H4 (cell line): ENCODE measurements at places on chromosomes 6 and 20. TPM values are rescaled to one million over a fixed set of nuclear protein-coding genes. Genes with fewer than 3 reads are reported as not detected.

Gene FAM209A
- not detected in 2 replicates for total RNA-seq

- peak; percentile 62 for DNase-seq
Observed at GRCh38 chr6:64732888-64733287, 974.1 kb downstream of the EYS start.

DNA sequence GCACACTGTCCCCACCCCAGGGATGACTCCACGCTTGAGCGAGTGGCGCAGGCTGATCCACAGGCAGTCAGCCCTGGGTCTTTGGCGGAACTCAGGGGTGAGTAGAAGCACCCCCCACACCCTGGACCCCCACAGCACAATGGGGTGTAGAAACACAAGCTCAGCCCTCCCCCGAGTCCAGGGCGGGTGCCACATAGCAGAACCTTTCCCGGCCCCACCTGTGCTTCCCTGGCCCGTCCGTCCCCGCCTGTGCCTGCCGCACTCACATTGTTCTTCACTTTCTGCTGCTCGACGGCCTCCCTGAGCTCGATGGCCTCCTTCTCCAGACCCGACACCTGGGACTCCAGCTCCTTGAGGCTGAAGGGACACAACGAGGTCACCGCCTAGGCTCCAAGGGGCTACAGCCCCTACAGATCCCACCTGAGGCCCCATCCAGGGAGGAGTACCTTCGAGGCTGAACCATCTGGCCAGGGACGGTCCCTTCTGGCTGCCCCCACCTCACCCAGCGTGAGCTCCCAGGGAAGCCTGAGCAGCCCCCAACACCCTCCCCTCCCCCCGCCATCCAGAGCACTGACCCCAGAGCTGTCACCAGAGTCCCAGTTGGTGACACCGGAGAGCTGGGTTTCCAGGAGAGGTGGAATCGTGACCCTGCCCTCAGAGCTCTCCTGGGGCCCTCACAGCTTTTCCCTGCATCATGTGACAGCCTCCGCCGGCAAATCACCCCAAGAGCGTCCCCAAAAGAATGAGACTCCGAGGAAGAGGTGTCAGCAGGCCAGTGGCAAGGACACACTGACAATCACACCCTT, 55.6 kb downstream of the DSTN start:
- no peak for DNase-seq

DNA sequence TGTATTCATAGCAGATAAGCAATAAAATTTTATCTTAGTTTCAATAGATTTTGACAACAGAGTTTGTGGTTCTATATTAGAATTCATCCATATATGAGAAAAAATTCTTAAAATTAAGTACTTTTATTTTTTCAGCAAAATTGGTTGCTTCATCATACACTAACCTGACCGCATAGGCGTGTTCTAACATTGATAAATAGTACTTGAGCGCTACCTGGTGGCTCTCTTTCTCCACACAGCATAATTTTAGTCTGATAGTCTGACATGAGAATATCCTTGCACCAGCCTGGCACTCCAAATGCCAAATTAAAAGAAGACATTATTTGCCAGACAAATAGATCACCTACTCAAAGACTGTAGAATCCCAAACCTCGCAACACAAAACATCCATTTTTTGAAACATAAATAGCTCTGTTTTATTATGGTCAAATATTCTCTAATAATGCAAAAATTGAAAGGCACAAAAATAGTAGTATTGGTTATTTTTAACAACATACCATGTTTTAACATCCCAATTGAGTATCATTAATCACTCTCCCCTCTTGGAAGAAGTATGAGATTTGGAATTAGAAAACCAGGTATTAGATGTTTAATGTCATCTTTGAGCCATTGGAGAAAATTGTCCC, 33.0 kb upstream of the FILIP1 start:
- DNase-seq, result peak; percentile 72

- DNase-seq, result no peak
Observed at GRCh38 chr6:19169366-19169765, 667.8 kb upstream of the ID4 start.

Gene GTSF1L
- total RNA-seq, result not detected in 2 replicates

GRCh38 chr20:40565001-40565681, 123.9 kb downstream of the MAFB start:
- DNase-seq, result peak; percentile 75

DNA sequence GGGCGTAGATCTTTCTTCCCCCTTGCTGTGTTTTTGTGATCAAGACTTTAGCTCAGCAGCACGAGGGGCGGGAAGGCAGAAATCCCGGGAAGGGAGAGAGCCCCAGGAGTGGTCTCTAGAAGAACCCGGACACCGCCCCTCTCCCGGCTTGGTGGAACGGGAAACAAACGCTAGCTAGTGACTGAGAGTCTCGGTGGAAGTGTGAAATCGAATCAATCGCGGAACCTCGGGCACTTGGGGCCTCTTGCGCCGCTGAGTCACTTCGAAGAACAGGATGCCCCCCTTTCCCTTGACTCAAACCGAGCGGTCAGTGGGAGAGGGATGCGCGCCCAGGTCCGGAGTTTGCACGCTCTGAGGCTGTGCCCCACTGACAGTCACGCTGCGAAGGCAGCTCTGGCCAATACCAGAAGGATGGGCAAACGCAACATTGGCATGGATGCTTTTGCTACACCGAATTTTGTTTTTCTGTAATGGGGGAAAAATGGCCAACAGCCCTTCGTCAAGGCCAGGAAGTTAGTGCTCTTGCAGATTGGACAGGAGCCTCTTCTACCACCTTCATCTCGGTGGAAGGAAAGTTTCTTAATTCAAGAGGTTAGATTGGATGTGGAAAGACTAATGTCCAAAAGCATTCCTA, 1.6 kb upstream of the OLIG3 start:
- DNase-seq, result no peak

- DNase-seq, result no peak
Observed at GRCh38 chr20:11205769-11206362, 532.1 kb upstream of the JAG1 start.

DNA sequence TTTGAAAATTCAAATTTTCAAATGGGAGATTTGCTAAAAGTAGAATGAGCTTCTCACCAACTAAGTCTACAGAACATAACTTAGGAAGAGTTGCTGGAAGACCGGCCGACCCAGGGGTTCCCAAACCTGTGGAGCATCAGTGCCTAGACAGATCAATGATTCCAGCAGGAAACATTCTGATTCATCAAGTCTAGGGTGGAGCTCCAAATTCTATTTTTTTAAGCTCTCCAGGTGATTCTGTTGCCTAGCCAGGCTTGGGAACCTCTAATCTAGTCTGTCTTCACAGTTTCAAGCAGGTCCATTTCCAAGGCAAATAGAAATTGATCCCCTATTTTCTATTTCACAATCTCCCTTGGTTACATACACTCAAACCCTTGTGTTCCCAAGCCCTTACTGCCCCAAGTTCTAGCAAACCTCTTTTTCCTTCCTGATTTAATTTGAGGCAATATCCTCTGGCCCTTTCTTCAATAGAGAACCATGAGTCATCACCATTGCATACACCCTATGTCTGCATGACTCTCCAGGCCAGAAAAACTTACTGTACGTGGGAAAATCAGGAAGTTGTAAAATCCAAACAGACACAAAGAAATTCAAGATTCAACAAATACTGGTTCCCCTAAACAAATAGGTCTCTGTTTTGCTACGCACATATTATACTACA, 8.9 kb downstream of the ATXN1 start:
- DNase-seq, result peak; percentile 91

DNA sequence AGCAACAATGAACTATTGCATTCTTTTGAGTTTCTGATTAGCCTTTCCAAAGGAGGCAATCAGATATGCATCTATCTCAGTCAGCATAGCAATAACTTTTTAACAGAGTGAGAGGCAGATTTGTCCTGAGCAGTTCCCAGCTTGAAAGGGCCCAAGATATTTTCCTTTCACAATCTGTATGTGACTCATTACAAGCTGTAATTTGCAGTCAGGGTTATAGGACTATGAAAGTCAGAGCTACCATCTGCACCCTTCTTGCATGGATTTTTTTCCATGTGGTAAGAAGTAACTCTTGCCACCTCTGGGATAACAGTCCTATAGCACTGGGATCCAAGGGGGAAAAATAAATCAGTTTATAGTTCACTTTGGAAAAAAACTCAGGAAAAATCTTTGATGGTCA, 318.2 kb upstream of the RGS17 start:
- no peak for DNase-seq

DNA sequence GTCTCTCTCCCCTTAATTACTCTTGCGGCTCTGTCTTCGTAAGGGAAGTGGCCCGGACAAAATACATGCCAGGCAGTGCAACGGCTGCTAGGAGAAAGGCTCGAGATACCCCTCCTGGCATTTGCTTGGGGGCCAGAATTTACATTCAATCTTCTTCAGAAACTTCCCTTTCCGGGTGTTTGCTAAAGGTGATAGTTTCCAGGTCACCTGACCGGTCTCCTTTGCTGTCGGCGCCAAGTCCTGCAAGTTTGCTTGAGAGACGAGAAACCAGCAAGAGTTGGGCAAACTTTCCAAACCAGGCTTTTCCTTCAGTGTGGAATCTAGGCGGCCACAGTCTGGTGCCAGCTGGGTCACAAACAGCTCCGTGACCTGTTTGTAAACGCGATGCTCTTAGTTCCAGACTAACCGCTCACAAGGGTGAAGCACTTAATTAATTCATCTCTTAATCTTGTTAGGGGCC, 563 bp upstream of the SRSF3 start:
- peak; percentile 49 for DNase-seq

GRCh38 chr6:32785781-32786533, 22.6 kb upstream of the HLA-DQB2 start:
- peak; percentile 78 for DNase-seq

- DNase-seq, result no peak
Observed at GRCh38 chr6:118546880-118547218, 1.2 kb upstream of the PLN start.

DNA sequence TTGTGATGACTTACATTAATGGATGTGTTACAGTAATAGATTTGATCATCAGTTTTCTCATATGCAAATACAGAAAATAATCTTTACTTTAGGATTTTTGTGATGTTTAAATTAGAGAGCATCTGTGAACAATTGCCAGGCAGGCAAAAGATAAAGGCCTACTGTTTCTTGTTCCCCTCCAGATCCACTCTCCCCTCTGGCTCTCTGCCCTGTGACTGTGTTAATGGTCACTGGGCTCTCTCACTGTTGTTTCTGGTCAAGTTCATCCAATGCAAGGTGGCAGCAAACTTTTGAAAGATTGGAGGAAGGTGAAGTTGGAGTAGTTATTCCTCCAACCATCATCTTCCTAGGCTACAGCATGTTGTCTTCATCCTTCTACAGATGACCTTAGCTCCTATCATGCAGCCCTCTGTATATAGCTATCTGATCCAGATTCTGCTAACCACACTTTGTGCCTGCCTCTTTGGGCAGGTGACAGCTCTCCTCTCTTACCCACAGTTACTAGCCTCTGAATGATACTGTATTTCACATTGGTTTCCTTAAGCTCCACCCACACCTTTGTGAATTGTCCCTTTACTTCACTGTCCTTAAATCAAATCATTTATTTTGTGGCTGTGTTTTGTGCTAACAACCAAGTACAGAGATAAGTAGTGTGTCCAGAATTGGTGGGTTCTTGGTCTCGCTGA, 48.9 kb upstream of the ARG1 start:
- no peak for DNase-seq

GRCh38 chr6:43990275-43990626, 137.0 kb downstream of the MRPL14 start:
- DNase-seq, result peak; percentile 87

Gene ROS1
- 0.12 and 0.70 TPM in 2 replicates for total RNA-seq

DNA sequence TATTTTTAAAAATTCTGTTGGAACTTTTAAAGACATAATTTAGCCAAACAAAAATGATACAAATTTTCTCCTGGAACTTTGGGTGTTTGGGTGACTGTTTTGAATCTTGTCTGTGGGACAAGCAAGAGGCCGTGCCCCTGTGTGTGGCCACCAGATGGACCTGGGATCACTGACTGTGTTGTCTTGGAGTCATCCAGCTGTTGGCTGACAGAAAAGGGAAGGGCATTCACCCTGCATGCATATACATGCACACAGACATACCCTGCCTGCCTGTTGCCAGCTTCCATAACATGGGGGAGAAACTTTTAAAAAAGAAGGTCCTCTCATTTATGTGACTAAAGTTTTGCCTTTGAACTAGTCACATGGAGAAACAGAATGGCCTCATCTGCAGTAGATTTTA, 72.7 kb downstream of the BLOC1S5 start:
- DNase-seq, result no peak

- DNase-seq, result no peak
Observed at GRCh38 chr6:36501686-36502085, 45.6 kb downstream of the STK38 start.

GRCh38 chr20:3755814-3756480, 11.6 kb downstream of the ADISSP start:
- DNase-seq, result no peak

Gene PLCB4
- 5.7 and 5.9 TPM in 2 replicates for total RNA-seq

DNA sequence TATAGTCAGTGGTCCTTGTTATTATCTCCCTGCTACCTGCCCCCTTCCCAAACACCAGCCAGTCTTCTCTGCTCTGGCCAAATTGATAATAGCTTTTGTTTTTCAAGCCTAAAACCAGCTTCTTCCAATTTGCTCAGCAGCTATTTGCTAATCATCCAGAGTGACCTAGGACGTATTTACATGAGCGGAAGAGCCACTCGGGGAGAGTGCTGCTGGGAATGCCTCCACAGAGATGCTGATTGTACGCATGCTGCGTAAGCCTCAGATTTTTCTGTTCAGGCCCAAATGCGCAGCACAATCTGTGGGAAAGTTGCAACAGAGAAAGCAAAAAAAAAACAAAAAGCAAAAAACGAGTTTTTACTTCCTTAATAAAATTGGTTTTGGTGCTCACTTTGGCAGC, 24.4 kb upstream of the ID1 start:
- DNase-seq, result no peak

DNA sequence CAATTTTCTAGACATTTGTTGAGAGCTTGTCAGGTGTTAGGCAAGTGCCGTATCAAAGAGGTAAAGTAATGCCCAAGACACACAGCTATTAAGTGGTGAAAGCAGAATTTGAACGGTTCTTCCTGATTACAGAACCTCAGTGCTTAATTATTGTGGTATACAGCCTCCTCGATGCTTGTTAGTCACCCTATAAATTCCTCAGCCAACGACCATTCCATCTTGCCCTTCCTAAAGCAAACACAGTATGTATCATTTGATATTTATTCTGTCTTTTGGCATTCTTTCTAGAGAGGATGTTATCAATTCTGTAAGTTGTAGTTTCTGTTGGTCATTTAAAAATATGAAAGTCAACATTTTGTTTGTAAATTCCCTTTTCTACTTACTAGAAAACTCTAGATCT, 297.8 kb upstream of the BMP2 start:
- no peak for DNase-seq

DNA sequence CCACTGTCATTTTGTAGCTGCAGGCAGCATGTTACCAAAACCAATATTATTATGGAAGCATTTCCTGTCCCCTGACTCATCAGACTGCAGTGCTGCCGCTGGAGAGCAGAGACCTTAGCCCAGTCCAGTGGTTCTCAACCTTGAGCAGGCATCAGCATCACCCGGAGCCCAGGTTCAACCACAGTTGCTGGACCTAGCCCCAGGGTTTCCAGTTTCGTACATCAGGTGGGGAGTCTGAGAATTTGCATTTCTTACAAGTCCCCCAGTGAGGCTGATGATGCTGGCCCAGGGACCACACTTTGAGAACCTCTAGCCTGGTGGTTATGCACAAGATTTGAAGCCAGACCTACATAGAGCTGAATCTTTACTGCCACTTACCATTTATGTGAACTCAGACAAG, 47.3 kb downstream of the LY86 start:
- no peak for DNase-seq

GRCh38 chr6:22550971-22551670, 18.2 kb upstream of the HDGFL1 start:
- DNase-seq, result no peak

- DNase-seq, result no peak
Observed at GRCh38 chr6:111927321-111927720, 54.1 kb upstream of the FYN start.

- no peak for DNase-seq
Observed at GRCh38 chr20:47380481-47380880, 24.0 kb upstream of the ZMYND8 start.
